ENCODE measurements at places on chromosomes 3 and 15. TPM values are rescaled to one million over a fixed set of nuclear protein-coding genes. Genes with fewer than 3 reads are reported as not detected.

LINGO1 gene
- total RNA-seq = not detected

VGLL3 gene
- 53.7 TPM for total RNA-seq

GOLGA6L9 gene
- 1.5 TPM for total RNA-seq

SAMMSON gene
- under 0.01 TPM for total RNA-seq

IL16 gene
- 5.0 TPM for total RNA-seq

LDHAL6B gene
- not detected for total RNA-seq

DET1 gene
- total RNA-seq = 6.4 TPM

CYP8B1 gene
- not detected for total RNA-seq

IMPG2 gene
- 0.33 TPM for total RNA-seq

WNT7A gene
- total RNA-seq = not detected
